ENCODE measurements at places on chromosomes 11 and 22. TPM values are rescaled to one million over a fixed set of nuclear protein-coding genes. Genes with fewer than 3 reads are reported as not detected.

The RFPL1 gene
- total RNA-seq: not detected

The MRPL48 gene
- total RNA-seq: 23.0 TPM

The OR5P2 gene
- not detected for total RNA-seq

The ALDH3B2 gene
- 3.4 TPM for total RNA-seq

The P4HA3 gene
- 0.94 TPM for total RNA-seq

The VWCE gene
- 0.78 TPM for total RNA-seq

The MOV10L1 gene
- total RNA-seq: not detected

The BTBD18 gene
- not detected for total RNA-seq

The XKR3 gene
- total RNA-seq: not detected

The SNX32 gene
- not detected for total RNA-seq

The GALNT18 gene
- 21.1 TPM for total RNA-seq

The NTM gene
- 11.8 TPM for total RNA-seq

DNA sequence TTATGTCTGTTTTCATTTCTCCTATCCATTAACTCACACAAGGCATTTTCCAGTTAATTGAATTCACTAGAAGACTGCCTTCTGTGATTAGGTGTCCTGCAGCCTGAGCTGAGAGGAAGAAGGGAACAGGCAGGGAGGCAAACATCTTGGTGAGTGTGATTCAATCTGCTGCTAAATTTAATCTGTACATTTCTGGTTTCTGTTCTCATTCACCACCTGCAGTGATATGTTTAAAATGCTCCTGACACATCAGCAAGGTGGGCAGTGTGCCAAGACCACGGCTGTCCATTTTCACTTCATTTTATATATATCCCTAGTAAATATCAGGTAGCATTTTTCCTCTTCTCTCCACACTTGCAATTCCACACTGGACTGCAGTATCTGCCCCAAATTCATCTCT, 416.5 kb downstream of the TMEM135 start:
- ATAC-seq: no peak

- ATAC-seq: no peak
Measured at GRCh38 chr11:35602160-35602793, 16.0 kb upstream of the FJX1 start.

DNA sequence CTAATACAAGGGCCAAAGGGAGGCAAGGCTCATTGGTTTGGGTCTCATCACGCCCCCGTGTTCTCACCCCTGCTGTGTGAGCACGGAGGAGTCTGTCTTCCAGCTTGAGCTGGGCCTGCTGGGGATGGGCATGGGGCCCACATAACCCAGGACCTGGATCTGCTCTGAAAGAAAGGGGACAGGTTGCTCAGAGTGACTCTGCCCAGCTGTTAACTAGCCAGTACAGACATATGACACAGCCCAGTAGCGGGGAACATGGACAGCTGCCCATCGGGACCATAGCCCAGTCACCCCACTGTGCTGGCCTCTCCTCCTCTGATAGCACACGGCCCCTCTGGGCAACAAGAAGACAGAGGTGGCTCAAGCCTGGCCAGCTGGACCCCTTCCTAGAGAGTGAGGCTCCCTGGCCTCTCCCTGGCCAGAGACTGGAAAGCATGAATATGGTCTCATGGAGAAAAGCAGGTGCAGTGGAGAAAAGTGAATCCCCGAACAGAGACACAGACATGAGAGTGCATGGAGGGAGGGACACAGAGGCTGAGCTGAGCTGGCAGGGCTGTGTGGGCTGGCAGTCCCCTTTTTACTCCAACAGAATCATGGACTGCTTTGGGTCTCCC, 973.9 kb downstream of the BRD1 start:
- no peak for ATAC-seq

DNA sequence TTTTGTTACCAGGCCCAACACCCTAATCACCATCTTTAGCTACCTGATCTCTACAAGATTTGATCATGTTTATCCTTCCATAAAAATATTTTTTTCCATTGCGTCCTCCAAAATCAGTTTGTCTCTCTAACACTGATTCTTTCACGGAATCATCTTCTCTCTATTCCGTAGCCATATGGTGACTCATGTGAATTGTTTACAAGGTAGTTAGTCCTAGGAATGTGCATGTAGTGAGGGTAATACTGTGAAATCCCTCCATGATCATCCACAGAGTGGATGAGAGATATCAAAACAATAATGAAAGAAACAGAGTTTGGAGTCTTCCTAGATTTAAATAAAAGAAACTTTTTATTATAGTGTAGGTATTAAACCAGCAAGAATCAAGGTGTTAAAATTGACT, 230.2 kb downstream of the METTL15 start:
- ATAC-seq: no peak

DNA sequence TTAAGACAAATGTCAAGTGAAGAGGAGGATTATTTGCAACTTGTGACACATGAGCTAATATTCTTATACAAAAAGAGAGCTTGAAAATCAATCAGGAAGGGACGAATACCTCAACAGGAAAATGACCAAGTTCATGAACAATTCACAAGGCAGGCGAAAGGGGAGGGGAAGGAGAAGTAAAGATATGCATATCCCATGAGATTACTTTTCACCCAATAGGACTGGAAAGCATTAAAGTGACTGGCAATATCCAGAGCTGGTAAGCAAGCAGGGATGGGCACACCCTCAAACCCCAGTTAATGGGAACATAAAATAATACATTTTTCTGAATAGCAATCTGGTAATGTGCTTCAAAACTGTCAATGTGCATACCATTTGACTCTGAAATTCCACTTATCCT, 129.5 kb downstream of the SLC1A2 start:
- no peak for ATAC-seq

DNA sequence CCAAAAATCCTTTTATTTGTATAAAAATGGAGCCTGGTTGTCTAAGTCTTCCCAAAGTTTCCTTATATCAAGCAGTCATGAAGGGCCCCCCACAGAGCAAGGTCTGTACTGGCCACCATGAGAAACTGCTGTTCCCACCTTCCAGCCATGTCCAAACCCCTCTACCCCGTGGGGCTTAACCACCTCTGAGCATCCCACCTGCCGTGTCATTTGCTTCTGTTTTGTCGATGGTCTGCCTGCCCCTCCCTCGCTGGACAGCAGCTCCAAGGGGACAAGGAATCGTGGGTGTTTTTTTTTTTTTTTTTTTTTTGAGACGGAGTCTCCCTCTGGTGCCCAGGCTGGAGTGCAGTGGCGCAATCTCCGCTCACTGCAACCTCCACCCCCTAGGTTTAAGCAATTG, 11.1 kb upstream of the ANO1 start:
- no peak for ATAC-seq

GRCh38 chr11:44946263-44946662, 4.4 kb downstream of the TP53I11 start:
- peak; percentile 77 for ATAC-seq

- no peak for ATAC-seq
Measured at GRCh38 chr22:26848244-26848920, 191.0 kb downstream of the MIAT start.

- ATAC-seq: no peak
Measured at GRCh38 chr11:124769806-124770774, 8.0 kb upstream of the ESAM start.

DNA sequence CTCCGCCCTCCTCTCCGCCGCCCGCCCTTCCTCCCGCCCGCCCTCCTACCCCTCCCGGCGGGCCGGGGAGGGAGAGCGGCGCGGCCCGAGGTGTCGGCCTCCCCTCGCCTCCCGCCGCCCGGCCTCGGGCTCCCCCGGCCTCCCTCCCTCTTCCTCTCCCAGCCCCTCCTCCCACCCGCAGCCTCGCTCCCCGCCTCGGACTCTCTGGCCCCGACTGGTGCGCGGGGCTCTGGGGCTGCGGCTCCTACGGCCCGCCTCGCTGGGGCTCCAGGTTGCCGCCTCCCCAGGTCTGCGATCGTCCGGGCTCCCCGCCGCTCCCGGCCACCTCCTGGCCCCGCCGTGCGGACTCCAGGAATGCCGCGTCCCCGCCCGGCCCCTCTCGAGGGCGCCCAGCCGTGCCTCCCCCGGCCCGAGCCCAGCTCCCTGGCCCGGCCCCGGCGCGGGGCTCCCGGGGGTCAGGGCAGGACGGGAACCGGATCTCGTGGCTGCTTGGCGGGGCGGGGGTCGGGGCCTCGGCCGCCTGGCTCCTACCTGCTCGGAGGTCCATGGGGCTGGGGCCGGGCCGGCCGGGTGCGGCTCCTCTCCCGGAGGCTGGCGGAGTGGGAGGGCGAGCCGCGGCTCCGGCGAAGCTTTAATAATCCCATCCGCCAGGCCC, at the start of gene CLCF1:
Gene CLCF1, minus strand, starts transcription at position 606 of the 655 bp plus-strand sequence. Its CDS starts 59 bp downstream, at position 547.
- ATAC-seq: peak; percentile 64

- no peak for ATAC-seq
Measured at GRCh38 chr22:26853071-26853470, 195.7 kb downstream of the MIAT start.

DNA sequence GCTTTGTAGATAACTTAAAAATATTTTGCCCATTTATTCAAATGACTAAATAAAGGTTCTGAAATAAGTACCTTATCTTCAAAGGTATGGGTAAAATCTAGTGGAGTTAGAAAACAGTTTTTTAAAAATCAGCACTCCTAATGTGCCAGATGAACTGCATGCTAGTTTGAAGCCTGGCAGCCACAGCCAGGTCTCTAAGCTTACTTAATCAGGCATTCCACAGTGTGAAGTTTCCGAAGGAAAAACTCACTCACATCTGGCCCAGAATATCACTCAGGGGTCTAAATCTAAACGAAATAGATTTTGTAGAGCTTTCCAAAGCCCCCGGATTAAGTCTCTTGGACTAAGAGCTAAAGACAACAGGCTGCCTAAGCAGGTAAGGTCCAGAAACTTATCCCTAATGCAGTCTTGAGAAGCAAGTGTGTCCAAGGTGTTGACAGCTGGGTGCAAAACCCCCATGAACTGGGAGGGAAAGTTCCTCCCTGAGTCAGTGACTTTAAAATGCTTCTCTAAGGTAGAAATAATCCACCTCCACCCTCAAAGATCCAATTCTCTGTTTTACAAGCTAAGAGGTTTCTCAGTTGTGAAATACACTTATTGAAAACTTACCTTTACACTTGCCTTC, 157.6 kb downstream of the FCHSD2 start:
- no peak for ATAC-seq

DNA sequence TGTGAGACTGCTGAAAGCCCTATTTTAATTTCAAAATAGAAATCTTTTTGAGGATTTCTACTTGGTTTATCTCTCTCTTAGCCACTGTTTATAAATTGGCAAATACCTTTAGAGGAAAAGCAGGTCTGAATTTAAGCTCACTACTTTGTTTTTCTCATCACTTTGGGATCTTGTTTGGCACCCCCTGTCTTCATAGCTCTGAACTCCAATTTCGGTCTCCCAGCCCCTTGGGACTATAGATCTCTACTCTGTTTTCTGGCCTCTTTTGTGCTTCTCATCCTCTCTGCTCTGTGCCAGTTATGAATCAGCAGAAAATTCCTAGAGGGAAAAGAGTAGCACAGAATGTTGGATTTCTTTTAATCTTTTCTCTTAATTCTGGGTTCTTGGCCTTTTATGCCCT, 118.3 kb downstream of the CYP2R1 start:
- no peak for ATAC-seq

DNA sequence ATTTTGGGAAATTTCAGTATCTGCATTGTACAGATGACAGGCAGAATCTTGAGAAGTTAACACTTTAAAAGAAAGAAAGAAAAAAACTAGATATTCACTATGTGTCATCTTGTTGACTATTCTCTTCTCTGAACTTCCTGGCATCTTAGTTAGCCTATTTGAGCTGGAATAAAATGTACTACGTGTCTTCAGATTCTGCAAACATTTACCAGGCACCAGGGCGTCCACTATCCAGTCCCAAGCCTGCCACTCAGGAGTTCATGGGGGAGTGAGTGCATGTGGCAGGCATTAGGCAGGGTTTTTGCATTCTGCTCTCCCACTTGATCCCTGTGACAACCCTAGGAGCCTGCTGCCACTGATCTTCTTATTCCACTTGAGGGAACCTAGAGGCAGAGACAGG, 25.0 kb downstream of the TIMP3 start:
- ATAC-seq: peak; percentile 40

GRCh38 chr22:22593964-22594656, 35.0 kb upstream of the PRAME start:
- no peak for ATAC-seq

GRCh38 chr11:75775056-75775455, 6.5 kb downstream of the DGAT2 start:
- no peak for ATAC-seq

GRCh38 chr11:130403271-130403804, 25.1 kb downstream of the ADAMTS8 start:
- peak; percentile 90 for ATAC-seq

DNA sequence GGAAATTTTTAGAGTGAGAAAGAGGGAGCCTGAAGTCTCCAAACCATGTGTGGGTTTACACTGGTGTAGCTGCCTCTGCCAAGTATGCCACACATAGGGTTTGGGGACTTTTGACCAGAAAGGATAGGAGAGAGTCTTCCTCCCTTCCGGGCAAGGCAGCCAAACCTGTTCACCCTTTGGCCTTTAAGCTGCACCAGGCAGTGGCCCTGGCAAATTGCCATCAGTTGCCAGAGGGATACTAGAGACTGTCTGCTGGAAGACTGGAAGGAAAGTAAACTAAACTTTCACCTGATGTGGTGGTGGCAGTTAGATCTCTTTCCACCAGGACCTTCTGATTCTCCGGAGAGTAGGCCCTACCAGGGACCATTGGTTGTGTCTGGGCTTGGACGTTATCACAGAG, 1263.2 kb downstream of the FAM181B start:
- no peak for ATAC-seq

GRCh38 chr11:73244589-73245240, 26.6 kb downstream of the P2RY2 start:
- ATAC-seq: no peak

GRCh38 chr11:112478806-112479205, 218.1 kb upstream of the PLET1 start:
- no peak for ATAC-seq

DNA sequence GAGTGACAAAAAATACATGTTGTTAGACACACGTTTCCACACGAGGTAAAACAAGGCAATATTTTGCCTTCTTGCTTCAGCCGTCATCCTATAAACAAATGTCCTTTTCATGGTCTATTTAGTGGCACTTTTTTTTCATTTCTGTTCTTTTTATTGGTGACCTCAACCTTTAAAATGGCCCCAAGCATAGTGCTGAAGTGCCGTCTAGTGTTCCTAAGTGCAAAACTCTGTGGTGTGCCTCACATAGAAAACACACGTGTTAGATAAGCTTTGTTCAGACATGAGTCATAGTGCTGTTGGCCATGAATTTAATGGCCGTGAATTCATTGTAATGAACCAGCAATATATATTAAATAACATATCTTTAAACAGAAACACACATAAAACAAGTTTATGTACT, 15.6 kb downstream of the OVCH2 start:
- ATAC-seq: no peak

Measured in gastroesophageal sphincter (tissue), 4 donors.